T-helper 2 cell (primary cell): ENCODE measurements at places on chromosomes 12 and 14.

DNA sequence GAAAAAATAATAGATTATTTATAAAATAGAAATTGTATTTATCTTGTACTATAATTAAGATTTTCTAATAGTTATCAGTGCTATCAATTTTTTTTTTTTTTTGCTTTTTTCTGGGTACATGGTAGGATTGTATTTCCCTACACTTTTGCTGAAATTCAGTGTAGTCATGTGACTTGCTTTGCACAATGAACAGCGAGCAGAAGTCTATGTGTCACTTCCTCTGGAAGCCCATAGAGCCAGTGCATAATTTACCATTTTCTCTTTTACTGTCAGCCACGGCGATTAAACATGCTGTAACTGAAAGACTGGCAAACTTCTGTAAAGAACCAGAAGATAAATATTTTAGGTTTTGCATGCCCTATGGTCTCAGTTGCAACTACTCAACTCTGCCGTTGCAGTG lies 80.8 kb upstream of the PPP1R12A start:
- DNase-seq = no peak

GRCh38 chr12:105317942-105318621 lies 12.4 kb upstream of the C12orf75 start:
- no peak for DNase-seq

DNA sequence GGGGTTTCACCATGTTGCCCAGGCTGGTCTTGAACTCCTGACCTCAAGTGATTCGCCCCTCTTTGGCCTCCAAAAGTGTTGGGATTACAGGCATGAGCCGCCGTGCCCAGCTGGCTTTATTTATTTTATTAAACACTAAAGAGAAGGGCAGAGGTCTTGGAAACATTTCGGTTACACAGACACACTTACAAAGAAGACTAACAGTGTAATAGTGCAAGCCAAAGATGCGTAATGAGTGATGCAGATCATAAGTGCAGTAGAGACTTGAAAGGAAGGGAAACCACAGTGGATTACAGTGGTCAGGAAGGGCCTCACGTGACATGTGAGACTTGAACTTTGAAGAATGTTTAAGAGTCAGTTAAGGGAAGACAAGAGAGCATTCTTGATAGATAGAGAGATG lies 33.9 kb upstream of the CDK17 start:
- DNase-seq = peak; percentile 14

GRCh38 chr14:65177551-65177950 lies 75.2 kb upstream of the MAX start:
- no peak for DNase-seq

DNA sequence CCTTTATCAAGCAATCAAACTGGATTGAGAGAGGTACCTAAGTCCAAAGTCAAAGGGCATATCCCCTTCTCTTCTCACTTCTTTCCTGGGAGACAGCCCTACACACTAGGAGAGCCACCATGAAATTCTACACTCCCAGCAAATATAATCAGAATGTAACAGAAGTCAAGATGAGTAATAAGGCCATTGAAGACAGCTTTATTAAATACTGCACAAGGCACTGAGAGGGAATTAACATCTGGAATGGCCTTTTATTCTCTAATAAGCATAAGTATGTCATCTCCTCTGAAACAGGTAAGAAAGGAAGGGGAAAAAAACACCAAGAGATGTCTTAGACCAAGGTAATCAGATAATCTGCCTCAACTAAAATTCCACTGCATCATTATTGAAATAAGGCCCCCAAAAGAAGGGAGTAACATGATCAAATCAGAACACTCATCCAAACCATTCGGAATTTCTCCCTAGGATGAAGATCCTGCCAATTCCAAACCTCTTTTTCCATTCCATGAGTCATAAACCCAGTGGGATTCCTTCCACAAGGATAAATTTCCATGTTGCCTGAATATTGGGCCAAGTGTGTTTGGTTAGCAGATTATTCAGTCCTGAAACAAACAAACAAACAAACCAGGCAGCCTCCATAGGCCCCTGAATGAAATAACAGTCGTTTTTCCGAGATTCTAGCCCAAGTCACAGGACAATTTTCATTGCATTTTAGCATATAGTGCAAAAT lies 19.9 kb downstream of the SLC35F4 start:
- DNase-seq = no peak

DNA sequence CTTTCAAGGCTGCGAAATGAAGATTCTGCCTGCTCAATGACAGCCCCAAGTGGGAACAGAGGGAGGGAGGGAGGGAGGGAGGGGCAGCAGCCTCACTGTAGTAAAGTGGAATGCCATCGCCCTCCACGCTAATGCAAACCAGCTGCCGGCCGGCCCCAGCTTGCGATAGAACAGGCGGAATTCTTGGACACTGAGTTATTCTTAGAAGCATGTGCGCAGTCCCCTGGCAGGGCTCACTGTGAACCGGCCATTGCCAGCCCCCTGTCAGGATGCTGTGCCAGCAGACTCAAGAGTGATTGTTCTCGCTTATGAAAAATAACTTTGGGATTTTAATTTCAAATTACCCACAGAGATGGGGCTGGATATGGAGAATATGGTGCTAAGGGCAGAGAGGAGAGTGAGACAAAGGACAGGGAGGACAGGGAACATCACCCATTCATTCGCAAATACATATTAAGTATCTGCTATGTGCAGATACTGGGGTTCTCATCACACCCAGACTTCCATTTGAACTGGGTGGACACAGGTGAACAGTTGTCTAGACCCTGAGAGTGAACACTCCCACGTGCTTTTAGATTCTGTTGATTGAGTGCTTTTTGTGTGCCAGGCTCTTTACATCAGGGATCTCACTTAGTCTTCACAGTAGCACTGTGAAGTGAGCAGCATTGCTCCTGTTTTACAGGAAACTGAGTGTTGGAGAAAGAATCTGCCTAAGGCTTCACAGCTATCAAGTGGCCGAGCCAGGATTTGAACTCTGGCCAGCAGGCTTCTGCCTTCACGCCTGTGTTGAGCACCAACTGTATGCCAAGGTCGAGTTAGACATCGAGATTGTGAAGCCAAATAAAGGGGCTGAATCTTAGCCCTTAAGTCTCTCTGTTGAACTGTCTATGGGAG lies 192.9 kb downstream of the C12orf75 start:
- no peak for DNase-seq

DNA sequence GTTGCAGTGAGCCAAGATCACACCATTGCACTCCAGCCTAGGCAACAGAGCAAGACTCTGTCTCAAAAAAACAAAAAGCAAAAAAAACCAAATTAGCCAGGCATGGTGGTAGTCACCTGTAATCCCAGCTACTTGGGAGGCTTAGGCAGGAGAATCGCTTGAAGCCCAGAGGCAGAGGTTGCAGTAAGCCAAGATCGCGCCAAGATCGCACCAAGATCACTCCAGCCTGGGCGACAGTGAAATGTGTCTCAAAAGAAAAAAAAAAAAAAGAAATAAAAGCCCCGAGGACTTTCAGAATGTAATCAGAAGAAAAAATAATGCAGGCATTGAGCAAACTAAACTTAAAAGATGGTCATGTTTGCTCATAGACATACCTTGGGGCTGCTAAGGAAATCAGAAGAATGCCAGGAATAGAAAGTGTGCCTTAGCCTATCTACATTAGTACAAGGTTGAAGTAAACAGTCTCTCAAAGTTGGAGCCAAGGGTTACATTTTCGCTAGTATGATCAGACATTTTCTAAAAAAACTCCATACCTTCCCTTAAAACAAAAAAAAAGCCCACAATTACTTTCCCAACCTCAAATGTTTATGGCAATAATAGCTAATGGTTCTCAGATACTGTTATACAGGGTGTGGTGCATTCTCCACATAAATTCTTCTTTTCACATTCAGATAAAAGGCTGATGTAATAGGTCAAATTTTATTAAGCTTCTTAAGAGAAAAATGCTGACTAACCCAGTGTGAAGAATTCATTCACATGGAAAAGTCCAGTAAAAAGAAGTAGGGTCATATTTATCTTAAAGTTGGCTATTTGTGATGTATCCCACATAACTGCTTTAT lies 15.8 kb downstream of the DTD2 start:
- no peak for DNase-seq

DNA sequence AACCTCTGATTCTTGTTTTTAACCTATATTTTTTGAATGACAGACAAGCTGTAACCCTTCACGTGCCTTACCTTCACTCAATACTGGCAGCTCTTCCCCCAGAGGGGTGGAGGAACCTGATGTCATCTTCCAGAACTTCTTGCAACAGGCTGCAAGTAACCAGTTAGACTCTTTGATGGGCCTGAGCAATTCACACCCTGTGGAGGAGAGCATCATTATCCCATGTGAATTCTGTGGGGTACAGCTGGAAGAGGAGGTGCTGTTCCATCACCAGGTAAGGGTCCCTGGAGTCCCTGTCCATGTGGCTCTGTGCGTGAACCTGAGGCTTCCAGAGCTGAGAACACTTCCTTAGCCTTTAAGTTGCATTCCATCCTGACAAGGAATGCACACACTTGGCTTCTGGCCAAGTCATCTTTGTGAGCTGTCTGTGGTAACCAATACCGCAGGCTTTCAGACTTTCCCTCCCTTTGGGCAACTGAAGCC lies 22.7 kb downstream of the TRAFD1 start:
- no peak for DNase-seq

DNA sequence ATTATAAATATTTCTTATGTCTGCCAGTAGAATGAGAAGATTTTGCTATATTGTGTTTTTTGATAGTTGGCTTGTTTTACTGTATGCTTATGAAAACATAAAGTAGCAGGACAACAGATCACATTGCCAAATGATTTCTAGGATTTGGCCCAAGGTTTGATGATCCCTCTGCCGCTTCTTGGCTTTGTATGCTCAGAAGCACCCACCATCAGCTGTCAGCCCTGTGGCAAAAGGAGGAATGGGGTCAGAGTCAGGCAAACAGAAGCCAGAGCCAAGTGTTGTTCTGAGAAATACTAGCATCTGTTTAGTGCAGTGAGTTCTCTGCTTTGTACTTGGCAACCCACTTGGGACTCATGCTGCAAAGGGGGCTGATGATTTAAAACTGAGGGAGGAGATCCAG lies 152.2 kb downstream of the PDE3A start:
- no peak for DNase-seq

- no peak for DNase-seq
These were observed 5.9 kb downstream of the KRT86 start for GRCh38 chr12:52280319-52280795.

DNA sequence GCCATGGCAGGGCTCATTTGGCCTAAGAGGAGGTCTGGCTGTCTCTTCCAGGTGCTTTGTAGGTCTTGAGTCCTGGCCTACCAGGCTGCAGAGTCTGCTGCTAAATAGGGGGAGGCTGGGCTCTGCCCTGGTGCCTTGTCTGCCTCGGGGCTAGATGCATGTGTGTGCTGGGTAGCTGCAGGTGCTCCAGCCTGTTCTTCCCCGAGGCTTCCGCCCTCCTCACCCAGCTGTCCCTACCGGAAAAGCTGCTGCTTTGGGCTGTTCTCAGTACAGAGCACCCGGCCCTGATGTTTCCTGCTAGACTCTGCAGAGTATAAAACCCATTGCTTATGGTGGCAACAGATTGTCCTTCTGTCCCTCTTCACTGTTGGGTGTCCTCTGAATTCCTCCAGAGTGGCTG lies 37.7 kb downstream of the RAB35 start:
- DNase-seq = no peak
